Caco-2 (cell line): ENCODE measurements at places on chromosomes 3 and 15.

GRCh38 chr3:33991673-33992072, 193.2 kb downstream of the PDCD6IP start:
- no peak for DNase-seq

DNA sequence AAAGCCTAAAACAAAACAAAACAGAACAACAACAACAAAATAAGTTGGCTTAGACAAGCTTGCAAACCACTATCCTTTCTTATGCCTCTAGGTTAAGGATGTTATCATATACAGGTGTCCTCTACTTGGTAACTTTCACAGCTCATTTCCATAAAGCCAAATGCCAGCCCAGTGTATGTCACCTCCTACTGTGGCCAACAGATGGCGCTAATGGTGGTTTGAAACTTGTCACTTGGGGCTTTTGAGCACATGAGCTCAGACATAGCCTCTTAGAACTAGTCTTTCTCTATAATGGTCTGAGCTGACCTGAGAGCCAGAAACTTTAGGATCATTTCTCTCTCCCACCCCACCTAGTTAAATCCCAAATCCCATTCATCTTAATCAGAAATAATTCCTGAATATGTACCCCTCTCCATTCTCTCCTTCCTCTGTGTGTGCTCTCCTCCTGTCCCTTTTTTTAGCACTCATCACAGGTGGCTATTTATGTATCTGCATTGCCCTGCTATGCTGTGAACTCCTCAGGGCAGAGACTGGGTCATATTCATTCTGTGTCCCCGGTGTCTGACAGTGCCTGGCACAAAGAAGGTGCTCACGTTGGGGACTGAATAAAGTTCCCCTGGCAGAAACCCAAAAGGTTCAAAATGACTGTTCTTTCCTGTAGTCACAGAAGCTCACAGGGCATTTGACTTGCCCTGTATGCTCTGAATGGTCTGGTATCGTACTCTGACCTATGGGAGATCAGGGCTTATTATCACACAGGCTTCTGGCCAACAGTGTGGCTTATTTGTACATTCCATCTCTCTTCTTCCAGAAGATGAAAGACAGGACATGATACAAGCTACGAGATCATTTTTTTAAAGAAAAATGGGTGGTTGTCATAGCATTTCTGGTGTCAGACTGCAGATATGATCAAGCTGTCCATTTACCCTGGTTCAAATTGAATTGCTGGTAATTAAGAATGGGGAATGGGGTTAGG, 319.3 kb upstream of the AZI2 start:
- DNase-seq = peak; percentile 65

DNA sequence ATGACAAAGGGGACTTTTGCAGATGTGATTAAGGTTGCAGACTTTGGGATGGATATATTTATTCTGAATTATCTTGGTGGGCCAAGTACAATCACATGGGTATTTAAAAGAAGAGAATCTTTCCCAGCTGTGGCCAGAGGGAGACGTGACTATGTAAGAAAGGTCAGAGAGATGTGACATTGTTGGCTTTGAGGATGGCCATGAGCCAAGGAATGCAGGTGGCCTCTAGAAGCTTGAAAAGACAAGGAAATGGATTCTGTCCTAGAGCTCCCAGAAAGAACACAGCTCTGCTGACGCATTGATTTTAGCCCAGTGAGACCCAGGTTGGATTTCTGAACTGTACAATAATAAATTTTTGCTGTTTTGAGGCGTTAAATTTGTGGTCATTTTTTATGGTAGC, 616.0 kb upstream of the TBL1XR1 start:
- DNase-seq = no peak

GRCh38 chr3:83953417-83954089, 1005.2 kb upstream of the CADM2 start:
- DNase-seq = no peak

DNA sequence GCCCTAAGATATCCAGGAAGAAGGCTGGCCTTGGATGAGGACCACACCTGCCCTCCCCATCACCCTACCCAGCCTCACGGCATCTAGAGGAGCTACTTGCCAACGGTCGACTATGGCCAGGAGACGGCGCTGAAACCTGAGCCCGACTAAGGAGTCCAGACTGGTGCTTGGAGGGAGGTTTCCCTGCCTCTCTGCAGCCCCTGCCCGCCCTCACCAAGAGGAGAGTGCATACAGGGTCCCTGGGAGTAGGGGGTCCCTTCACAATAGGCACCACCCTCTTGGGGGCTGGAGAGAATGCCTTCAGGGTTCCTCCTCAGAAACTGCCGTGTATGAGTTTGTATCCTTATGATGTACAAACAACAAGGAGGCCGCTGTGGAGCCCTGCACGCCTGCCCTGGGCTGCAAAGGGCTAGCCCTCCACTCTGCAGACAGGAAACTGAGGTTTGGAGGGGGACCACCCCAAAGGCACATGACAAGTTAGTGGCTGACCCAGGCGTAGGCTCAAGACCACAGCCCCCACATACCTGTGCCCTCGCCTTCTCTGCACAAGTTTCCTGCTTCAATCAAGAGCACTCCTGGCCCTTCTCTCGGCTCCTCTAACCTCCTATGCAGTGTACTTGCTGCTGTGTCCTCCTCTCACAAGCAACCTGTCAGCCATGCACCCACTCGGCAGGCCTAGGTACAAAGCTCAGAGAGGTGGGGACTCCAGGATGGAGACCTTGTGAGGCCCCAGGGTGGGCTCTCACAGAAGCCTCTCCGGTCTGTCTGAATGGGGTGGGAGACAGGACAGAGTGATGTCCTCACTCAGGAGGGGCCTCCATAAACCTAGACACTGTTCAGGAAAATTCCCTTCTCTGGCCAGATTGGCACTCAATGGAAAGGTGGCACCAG, 7.4 kb downstream of the KLF15 start:
- no peak for DNase-seq

GRCh38 chr3:47899495-47900108, 96.7 kb downstream of the DHX30 start:
- DNase-seq = peak; percentile 42

DNA sequence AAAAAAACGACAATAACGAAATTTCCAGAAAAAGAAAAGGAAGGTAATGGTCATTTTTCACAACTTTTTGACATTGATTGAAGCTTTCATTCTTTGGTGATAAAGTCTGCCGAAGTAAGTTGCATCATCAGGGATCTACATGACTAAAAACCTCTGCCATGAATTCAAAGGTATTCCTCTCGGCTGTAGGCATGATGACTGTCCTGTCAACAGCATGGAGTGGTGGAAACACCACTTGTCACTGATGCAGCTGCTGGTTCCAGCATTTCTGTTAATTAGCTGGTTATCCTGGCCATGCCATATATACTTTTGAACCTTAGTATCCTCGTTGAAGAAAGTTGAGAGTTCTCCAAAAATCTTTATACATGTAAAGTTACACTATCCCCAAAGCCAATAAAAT, 859.0 kb upstream of the ARPP21 start:
- DNase-seq = no peak

- DNase-seq = no peak
These were observed 496.0 kb upstream of the THBS1 start for GRCh38 chr15:39084674-39085530.

- DNase-seq = no peak
These were observed 122.0 kb upstream of the CRBN start for GRCh38 chr3:3301476-3301875.

DNA sequence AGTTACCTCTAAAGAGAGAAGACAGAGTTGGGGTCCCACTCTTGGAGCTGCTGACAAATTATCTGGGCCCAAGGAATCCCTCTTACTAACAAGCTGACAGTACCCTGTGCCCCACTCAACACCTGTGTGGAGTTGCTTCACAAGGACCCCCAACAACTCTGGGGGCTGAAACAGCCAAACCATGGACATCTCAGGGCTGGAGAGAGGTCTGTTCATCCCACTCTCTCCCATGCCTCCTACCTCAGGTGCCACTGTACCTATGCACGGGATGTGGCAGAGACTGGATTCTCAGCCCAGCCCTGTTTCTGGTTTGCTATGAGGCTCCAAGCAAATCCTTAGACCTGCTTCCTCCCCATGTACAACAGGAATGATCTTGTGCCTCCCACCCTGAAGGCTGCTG, 101.7 kb downstream of the ETFA start:
- DNase-seq = no peak

DNA sequence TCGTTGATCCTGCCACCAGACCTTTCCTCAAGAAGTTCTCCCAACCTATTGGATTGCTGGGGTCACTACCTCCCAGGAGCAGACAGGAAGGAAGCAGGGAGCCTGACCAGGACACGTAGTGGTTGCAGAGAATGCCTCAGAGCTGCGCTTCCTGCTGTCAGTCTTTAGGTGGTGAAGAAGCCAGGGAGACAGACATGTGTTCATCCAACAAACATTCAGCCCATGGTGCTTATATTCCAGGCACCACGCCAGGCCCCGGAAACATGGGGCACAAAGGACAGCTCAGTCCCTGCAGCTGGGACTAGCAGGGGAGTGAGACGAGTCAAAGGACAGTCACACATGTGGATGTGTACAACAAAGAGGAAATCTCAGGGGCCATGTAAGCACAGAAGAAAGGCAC, 26.0 kb upstream of the CORO2B start:
- no peak for DNase-seq

GRCh38 chr15:36365963-36366362, 213.5 kb upstream of the CDIN1 start:
- no peak for DNase-seq

GRCh38 chr3:126548556-126549466, 9.9 kb downstream of the C3orf22 start:
- DNase-seq = no peak

GRCh38 chr3:72629191-72629631, 219.0 kb downstream of the SHQ1 start:
- no peak for DNase-seq

- no peak for DNase-seq
These were observed 24.7 kb downstream of the PDHB start for GRCh38 chr3:58408906-58409305.

DNA sequence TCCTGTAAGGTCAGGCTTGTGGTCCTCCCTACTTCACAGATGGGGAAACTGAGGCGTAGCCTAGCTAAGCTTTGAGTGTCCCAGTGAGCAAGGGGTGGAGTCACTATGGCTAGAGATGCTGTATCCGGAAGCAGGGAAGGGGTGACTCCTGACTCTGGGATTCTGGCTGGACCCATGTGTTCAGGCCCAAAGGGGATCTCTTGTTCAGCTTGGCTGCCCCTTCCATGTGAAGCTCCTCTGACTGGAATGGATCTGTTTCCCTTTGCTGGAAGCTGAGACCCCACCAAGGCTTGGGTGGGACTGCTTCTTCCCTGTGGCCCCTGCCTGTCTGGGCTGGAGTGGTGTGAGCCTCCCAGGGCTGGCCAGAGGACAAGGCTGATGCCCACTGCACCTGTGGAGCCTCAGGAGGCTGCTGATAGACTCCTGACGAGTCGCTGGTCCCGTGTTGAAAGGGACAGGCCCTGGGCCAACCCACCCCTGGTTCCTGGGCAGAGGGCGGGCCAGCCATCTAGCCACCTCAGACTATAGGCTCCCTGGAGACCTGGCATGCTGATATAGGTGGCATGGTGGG, 1.0 kb downstream of the MAPKAPK3 start:
- DNase-seq = no peak

DNA sequence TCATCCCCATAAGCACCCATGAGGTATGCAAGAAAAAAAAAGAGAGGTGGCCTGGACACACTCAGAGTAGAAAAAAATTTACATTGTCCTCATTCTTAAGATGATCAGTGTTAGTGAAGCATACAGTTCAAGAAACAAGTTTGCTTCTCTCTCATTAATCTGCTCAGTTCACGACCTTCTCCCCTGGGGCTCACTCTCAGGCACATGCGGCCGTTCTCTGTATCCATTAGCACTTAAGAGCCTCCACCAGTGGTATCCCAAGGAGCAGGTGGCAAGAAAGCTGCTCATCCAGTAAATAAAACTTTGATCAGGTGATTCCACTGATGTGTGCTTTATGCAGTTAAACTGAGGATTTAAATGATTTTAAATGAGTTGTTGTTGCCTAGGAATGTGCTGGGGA, 57.4 kb downstream of the ARHGAP31 start:
- no peak for DNase-seq

DNA sequence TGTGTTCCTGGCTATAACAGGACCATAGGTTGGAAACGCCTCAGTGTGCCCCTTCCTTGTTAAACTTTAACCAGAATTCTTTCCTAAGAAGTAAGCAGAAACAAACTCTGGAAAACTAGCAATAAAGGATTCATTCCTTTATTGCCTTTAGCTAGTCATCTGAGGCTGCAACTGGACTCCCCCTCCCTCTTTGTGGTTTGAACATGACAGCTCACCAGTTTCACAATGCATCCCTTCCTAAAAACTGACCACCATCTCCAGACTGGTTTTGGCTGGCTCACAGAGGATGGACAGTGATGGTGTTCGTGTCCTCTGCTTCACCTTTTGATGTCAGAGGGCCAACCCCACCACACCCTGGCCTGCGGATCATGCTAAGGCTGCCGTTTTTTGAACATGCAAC, 27.9 kb upstream of the TGFBR2 start:
- peak; percentile 66 for DNase-seq

DNA sequence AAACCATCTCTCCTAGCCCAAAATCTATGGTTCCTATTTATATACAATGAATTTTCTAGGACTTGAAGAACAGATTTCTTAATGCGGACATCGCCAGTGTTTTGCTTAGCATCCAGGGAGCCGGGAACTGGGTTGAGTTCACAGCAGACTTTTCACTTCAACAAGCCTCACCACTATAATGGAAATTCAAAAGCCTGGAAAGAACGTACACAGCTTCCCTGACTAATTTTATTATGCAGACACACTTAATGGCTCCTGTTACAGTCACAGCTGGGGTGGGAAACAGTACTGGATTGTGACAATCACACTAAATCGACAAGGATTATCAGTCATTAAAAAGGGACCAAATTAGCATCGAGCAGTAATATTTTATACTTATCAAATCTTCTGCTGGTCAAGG, 129.2 kb upstream of the BNIP2 start:
- no peak for DNase-seq

- DNase-seq = no peak
These were observed 169.0 kb downstream of the PGPEP1L start for GRCh38 chr15:98838387-98839259.

GRCh38 chr15:91679447-91679846, 174.1 kb upstream of the SLCO3A1 start:
- DNase-seq = no peak

DNA sequence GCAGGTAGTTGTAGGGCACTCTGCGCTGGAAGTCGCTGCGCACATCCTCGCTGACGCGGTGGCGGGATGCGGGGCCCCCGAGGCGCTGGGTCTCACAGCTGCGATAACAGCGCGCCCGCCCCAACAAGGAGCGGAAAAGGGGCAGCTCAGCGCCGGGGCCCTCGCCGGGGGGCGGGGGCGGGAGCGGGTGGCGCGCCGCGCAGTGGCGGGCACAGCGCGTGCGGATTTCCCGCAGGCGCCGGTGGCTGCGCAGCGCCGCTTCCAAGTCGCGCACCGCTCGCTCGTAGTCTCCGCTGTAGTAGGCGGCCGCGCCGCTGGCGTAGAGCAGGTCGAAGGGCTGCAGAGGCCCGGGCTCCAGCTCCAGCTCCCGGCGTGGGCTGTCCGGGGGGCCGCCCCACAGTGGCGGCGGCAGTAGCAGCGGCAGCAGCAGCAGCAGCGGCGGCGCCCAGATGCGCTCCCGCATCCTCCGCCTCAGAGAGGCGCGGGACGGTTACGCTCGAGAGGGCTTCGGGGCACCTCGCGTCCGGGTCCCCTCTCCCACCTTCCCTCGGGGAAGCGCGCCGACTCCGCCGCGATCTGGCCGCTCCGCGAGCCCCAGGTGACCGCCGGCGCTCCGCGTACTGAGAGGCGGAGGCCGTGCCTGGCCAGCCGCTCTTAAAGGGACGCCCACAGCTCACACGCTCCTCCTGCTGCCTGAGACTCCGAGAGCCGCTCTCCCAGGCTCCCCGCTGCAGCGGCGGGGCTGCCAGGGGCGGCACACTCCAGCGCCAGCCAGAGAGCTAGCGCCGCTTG, at the start of gene P3H2:
P3H2 (minus strand) TSS at position 629 of the 792 bp plus-strand sequence; CDS start at position 463, 166 bp downstream.
- peak; percentile 91 for DNase-seq

GRCh38 chr15:32700501-32701150, 17.2 kb upstream of the GREM1 start:
- peak; percentile 59 for DNase-seq
